ENCODE measurements at places on chromosomes 4 and X.

- no peak for DNase-seq
Measured at GRCh38 chr4:56261027-56261426, 126.3 kb downstream of the AASDH start.

DNA sequence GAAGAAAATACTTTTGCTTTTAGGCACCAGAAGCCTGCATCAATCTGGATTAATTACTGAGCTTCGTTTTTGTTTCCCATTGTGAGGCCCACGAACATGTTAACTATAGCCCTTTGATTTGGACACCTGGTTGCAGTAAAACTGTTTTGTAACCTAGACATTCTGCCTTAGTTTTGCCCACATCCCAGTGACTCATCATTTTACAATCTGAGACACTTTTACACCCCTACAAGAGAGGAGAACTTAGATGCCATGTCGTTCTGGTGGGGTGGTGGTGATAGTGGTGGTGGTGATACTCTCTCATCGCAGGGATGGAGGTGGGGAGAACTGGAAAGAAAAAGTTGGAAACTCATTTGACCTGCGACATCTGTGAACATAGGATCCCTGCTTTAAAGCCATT is 1257.2 kb downstream of the ADGRL3 start:
- no peak for DNase-seq

DNA sequence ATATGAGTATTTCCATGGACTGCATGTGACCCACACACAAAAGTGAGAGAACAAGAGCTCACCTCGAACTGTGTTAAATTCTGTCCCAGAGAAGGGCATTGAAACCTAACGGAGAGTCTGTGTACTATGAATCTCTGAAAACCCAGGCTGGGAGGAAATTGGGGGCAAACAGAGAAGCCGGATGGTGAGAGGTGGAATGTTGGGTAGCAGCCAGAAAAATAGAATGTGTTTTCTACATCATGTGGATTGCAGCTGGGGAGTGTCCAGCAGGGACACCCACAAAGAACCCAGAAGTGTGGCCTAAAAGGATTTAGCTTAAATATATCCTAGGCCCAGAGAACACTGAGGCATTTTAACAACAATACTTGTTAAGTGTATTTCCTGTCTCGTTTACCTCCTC is 38.6 kb downstream of the MND1 start:
- DNase-seq: no peak

- no peak for DNase-seq
Measured at GRCh38 chr4:22363787-22364186, 152.1 kb downstream of the ADGRA3 start.

GRCh38 chr4:21134994-21135393 is 434.7 kb downstream of the PACRGL start:
- no peak for DNase-seq

GRCh38 chrX:48901069-48901468 is 3.3 kb downstream of the PQBP1 start:
- DNase-seq: no peak

- peak; percentile 69 for DNase-seq
Measured at GRCh38 chr4:41550308-41550707, 12.4 kb downstream of the LIMCH1 start.

DNA sequence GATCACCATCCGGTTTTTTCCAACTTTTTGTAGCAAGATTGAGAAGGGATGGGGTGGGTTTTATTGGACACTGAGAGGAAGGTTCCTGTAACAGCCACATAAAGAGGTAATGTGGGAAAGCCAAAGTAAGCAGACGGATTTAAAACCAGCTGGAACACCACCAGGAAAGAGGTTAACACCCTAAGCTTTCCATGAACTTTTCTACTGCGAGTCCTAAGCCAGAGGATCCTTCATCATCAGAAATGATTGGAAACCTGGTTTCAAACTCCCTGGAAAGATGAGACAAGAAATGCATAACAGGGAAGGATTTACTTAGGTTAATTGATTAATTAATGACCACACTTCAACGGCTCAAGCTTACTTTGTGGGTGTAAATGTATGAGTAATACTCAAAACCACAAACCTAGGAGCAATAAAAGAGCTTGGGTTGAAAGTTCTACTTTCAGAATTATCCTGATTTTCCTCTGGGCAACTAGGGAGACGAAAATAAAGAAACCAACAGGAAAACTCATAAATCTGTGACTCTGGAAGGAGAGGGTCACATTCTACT is 91.5 kb downstream of the COX18 start:
- no peak for DNase-seq

GRCh38 chr4:26867914-26868684 is 7.5 kb downstream of the STIM2 start:
- DNase-seq: no peak

GRCh38 chrX:19715711-19716638 is 171.4 kb downstream of the SH3KBP1 start:
- no peak for DNase-seq

GRCh38 chr4:159071969-159072765 is 30.7 kb upstream of the RAPGEF2 start:
- DNase-seq: no peak

DNA sequence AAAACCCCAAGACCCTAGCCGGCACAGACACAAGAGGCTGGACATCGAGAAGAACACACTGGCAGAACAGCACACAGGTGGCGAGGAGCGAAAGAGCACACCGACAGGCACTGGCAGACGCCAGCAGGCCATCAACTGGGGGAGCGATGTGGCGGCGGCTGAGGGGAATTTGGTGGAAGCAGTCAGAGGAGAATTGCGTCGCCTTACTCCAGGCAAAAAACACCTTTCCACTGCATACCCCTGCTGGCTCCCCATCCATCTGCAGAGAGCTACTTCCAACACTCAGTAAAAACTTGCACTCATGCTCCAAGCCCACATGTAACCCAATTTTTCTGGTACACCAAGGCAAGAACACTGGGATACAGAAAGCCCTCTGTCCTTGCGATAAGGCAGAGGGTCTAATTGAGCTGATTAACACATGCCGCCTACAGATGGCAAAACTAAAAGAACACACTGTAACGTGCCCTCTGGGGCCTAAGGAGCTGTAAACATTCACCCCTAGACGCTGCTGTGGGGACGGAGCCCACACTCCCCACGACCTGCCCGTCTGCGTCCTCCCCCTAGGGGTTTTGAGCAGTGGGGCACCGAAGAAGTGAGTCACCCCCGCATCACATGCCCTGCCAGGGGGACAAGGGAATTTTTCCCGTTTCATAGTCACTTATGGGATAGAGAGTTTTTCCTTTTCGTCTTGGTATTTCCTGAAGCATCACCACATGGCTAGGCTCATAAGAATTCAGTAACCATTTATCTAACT is 262.3 kb downstream of the KCTD8 start:
- no peak for DNase-seq

- no peak for DNase-seq
Measured at GRCh38 chrX:153886915-153887314, 942 bp upstream of the L1CAM start.

DNA sequence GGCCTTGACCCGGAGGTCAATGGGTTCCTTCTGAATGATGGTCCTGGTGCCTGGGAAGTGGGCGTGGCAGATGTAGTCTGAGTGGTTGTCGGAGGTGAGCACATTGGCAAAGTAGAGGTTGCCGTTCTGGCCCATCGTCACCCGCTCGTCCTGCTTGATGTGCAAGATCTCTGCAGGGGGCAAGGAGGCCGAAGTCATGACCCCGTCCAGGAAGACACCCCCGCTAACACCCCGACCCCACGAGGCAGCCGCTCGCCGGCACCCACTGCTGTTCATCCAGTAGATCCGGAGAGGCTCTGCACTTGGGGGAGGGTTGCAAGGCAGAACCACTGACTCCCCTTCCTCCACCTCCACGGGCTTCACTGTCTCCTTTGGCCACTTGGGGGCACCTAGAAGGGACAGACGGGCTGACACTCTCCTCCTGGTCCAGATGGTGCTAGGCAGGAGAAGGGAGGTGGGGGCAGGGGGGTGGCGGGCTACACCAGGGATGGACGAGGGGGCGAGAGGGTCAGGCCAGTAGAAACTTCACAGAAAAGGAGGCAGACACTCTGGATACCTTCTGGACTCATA is 15.1 kb downstream of the L1CAM start:
- DNase-seq: no peak

- no peak for DNase-seq
Measured at GRCh38 chr4:46073778-46074177, 50.1 kb downstream of the GABRG1 start.

All from hematopoietic multipotent progenitor cell (in vitro differentiated cells).